GM12864 (cell line): ENCODE measurements at places on chromosomes 11 and 22.

DNA sequence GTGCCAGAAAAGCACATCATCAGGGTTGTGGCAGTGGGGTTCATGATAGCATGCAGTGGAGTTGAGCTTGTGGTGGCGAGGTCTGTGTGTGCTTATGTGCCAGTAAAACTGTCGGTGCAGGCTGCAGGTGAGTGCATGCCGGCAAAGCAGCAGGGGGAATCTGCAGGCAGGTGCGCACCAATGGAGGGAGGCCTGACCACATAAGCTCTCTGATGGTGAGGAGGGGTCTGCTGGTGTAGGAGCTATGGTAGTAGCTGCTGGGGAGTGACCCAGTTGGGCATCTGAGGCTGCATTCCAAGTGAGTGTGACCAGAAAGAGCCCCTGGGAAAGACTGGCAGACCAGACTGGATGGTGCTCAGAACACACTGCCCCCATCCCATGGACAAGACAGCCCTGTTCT is 121.5 kb downstream of the CNTN5 start:
- no peak for DNase-seq

DNA sequence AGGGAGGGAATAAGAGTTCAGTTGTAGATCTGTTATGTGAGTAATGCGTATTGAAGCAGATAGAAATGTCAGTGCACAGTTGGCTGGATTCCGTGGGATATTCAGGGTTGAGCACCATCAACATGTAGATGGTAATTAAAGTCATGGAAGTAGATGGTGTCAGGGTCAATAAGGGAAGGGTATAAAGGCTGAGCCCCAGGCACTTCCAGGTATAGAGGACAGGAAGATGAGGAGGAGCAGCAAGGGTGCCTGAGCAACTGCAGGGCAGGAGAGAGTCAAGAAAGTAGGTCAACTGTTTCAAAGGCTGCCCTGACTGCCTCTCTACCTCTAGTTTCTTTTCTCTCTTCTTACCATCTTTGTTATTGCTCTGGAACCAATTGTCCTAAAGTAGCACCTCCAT is 85.9 kb downstream of the MICAL2 start:
- DNase-seq, result no peak

GRCh38 chr11:14386081-14386480 is 27.1 kb upstream of the RRAS2 start:
- no peak for DNase-seq

GRCh38 chr11:28401446-28401845 is 293.3 kb downstream of the METTL15 start:
- DNase-seq, result no peak

GRCh38 chr11:30859669-30860068 is 273.5 kb upstream of the MPPED2 start:
- DNase-seq, result no peak
